ENCODE measurements at places on chromosomes 3 and 15. TPM values are rescaled to one million over a fixed set of nuclear protein-coding genes. Genes with fewer than 3 reads are reported as not detected.

GOLGA6A gene
- not detected for total RNA-seq

PATL2 gene
- 0.97 TPM for total RNA-seq

NR2E3 gene
- 0.97 TPM for total RNA-seq

KCNMB3 gene
- total RNA-seq: 1.3 TPM

GRCh38 chr3:190696777-190697501, 165.6 kb downstream of the GMNC start:
- DNase-seq: peak; percentile 68

DNA sequence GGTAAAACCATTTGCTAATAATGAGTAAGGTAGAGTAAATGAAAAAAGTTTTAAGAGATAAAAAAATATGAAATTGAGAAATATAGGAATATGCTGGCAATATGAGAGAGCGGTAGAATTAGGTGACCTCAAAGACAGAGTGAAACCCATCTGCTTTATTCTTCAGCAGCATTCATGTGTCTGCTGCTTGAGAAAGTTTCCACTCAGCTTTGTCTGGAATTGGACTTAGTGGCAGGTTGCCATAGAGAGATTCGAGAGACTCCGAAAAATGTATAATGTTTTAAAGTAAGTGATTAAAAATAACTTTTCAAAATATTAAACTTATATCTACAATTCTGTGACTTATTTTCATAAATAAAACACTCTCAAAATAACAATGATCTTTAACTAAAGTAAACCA, 5.0 kb downstream of the SUCNR1 start:
- no peak for DNase-seq

DNA sequence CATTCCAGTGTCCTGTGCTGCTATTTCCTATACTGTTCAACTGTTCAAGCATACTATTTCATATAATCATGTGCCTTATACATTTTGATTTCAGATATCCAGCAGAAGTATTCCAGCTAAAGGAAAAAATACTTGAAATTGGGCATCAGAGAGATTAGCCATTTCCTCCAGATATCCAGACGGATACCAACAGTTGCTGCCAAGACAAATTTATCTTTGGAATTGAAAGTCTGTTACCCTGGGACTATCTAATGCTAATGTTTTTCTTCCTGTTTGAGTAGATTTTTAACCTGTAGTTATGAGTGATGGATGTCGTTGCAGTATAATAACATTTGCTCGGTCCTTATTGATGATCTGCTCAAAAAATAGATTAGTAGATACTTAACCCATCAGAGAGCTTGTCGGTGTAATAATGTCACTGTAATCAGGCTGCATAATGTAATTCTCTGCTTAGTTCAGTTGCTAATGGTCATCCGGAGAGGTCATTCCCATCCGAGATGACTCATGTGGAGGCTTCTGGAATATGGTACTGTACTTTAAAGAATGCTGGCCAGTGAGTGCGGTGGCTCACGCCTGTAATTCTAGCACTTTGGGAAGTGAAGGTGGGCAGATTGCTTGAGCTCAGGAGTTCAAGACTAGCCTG, 51.5 kb downstream of the TIMP4 start:
- no peak for DNase-seq

DNA sequence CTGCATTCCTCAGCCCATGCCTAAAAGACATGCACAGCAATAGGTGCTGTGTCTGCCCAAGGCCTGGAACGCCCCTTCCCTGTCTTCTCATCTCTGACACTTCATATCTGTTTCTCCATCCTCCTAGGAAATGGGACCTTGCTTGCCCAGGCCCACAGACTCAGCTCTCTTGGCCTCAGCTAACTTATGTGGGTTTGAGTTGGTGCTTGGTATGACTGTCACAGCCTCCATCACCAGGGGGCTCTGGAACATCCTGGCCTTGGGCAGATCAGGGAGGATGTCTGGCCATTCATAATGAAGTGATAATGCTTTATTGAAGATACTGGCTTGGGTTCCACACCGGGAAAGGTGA, 156.7 kb upstream of the SMAD3 start:
- DNase-seq: no peak

DNA sequence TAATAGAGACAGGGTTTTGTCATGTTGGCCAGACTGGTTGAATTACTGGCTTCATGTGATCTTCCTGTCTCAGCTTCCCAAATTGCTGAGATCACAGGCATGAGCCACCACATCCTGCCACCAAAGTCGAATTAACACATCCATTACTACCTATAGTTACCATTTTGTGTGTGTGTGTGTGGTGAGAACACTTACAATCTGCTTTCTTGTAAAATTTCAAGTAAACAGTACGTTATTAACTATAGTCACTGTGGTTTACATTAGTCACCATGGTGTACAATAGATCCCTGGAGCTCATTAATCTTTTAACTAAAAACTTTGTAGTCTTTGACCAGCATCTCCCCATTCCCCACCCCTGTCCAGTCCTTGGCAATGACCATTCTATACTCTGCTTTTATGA, 270.0 kb downstream of the NAALADL2 start:
- peak; percentile 14 for DNase-seq

DNA sequence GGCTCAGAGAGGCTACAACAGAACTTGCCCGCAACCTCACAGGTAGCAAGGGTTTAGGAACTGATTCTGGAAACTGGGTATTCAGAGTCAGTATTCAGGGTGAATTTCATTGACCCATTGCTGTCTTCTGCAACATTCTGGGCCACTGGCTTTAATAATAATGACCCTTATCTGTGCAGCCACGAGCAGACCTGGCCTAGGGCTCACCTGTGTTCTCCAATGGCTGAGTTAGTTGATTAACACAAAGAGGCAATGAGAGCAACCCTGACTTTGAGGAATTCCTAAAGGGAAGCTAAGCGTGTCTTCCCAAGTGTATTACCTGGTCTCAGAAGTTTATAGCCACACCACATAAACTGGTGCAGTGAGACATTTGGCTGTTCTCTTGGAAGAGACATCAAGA, 289.9 kb downstream of the EPHB1 start:
- DNase-seq: no peak

DNA sequence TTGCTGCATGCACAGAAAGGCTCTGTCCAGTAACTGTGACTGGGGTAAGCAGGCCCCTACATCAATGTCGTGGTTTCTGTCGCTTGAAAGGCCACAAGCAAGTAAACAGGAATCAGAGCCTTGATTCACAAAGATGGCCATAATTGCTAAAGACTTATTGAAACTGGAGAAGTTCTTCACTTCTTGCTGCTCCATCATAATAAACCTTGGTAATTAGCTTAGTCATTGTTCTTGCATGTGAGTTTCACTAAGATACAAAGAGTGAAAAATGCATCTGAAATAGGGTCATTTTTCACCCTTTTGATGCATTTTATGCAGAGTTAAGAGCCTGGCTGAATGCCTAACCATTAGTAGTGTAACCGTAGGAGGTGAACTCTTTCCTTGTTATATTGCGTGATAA, 3.2 kb downstream of the SEMA6D start:
- no peak for DNase-seq

DNA sequence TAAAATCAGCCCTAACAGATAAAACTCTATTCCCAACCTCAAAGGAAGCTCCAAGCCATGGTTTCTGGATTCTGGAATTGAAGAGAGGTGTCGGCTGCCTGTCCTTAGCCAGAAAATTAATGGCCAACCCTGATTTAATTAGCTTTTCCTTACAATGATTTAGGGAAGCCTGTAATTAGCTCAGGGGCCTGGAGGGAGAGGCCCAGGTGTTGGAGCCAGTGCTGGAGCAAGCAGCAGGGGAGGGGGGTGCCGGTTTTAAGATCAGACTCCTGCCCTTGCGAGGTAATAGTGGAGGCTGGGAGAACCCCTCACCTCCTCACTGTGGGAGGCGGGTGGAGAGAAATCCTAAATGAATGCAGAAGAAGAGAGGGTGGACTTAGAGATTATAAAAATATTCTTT, 14.7 kb upstream of the ATP2B2 start:
- no peak for DNase-seq

- peak; percentile 63 for DNase-seq
Observed at GRCh38 chr3:56251343-56251945, 216.8 kb downstream of the ERC2 start.

All from fibroblast of villous mesenchyme (primary cell).